Stimulated activated CD4-positive, alpha-beta T cell treated with anti-CD3 and anti-CD28 coated beads, Interleukin-2, amount 100 ng/mL, for 48 hours (primary cell): ENCODE measurements at places on chromosomes 1 and 21.

GRCh38 chr1:34928699-34929496 is 552 bp downstream of the DLGAP3 start:
- no peak for DNase-seq

- DNase-seq, result no peak
Observed at GRCh38 chr1:36689992-36690391, 207.3 kb upstream of the CSF3R start.

- no peak for DNase-seq
Observed at GRCh38 chr21:32140151-32140550, 138.7 kb downstream of the MIS18A start.

GRCh38 chr1:9901148-9902059 is 8.7 kb downstream of the CTNNBIP1 start:
- no peak for DNase-seq

DNA sequence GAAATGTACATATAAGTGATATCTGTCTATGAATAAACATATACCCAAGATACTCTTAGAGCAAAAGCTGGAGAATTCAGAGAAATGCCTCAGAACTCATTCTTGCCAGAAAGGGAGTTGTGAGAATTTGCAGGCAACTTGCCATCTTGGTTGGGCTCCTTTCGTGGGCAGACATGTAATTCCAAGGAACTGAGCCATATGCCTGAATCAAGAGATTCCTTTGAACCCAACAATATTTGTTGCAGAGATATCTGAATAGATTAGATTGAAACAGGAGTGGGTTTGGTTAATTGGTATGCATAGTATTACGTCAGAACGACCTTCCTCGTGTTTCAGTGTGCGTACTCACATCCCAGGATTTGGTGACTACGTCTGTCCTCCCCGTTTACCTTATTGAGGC is 67.0 kb downstream of the TGFB2 start:
- no peak for DNase-seq

DNA sequence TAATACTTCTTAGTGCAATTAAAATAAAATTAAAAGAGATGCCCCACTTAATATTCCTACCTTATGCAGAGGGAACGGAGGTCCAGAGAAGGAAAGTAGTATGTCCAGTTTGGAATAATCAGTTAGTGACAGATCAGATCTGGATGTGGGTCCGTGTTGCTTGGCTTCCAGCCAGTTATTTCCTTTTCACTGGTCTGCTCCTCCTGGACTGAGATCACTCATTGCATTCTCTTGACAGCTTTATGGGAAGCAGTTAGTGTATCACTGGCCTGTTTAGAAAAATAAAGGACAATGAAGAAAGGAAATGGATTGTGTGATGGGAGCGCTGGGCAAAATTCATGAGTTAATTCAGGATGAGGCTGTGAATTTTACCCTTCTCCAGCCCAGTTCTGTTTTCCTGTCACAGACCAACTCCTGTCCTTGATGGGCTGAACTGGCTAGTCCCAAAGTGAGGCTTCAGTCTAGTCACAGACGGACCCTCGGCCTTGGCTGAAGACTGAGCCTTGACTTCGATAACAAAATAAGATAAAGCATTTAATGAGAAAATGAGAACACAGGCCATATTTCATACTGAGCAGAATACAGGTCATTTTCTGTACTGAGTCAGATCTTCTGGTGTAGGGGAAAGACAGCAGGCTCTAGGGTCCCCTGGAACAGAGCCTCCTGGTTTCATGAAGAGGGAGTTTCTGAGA is 85.2 kb upstream of the TRABD2B start:
- no peak for DNase-seq

GRCh38 chr1:163171826-163172225 is 30.9 kb downstream of the RGS5 start:
- DNase-seq, result no peak

DNA sequence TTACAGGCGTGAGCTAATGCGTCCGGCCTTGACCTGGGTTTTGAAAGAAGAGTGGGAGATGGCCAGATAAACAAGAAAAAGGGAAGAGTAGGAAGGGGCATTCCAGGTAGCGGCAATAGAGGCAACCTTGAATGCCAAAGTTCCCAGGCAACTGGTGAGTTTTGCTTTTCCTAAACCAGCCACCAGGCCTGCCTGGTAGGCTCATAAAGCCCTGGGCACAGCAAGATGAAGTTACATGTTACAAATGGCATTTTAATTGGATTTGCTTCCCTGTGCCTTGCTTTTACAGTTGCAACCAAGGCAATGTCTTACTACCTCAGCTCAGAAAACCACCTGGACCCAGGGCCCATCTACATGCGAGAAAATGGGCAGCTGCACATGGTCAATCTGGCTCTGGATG is 5.5 kb downstream of the LRRC42 start:
- no peak for DNase-seq

DNA sequence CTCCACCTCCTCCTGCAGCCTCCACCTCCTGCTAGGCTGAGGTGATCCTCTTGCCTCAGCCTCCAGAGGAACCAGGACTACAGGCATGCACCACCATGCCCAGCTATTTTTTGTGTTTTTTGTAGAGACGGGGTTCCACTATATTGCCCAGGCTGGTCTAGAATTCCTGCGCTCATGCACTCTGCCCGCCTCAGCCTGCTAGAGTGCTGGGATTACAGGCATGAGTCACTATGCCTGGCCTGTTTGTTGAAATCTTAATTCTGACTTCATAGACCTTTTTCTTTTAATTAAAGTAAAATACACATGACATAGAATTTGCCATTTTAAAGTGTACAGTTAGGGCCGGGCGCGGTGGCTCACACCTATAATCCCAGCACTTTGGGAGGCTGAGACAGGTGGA is 42.7 kb downstream of the FAAP20 start:
- no peak for DNase-seq

DNA sequence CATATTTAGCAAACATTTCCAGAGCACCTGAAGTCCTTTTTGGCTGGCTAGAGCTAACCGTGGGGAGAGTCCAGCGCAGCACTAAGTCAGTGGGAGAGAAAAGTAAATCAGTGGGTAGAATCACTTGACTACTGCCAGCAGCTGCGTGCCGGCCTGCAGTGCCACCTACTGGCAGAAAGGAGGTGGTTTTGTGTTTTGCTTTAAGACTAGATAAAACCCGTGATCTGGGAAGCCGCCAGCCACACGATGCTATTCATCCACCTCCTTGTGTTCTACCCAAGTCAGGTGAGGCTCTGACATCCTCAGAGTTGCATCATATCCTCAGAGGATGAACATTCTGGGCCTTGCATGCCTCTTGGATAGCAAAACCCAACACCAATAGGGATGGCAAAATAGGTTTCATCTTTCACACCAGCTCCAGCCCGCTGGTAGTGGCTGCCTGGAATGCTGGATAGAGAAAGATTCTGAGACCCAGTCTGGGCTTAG is 14.1 kb upstream of the HEYL start:
- DNase-seq, result peak; percentile 73

- DNase-seq, result no peak
Observed at GRCh38 chr1:172071746-172072145, 230.4 kb downstream of the DNM3 start.

DNA sequence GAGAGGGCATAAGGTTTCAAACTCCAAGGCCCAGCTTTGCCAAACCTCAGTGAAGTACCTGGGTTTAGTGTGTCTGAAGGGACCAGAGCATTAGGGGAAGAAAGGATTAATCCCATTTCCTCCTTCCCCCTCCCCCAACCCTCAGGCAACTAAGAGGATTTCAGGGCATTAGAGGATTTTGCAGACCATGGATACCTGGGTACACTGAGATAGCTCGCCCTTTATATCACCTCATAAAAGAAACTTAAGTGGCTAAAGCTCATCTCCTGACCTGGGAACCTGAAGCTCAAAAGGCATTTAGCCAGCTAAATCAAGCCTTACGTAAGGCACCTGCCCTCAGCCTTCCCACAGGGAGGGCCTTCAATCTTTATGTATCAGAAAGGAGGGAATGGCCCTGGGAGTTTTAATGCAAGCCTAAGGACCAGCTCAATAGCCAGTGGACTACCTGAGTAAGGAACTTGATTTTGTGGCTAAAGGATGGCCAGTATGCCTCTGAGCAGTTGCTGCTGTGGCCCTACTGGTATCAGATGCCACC is 26.4 kb upstream of the SMYD3 start:
- DNase-seq, result no peak

GRCh38 chr1:17688217-17688810 is 66.8 kb upstream of the ACTL8 start:
- DNase-seq, result no peak

DNA sequence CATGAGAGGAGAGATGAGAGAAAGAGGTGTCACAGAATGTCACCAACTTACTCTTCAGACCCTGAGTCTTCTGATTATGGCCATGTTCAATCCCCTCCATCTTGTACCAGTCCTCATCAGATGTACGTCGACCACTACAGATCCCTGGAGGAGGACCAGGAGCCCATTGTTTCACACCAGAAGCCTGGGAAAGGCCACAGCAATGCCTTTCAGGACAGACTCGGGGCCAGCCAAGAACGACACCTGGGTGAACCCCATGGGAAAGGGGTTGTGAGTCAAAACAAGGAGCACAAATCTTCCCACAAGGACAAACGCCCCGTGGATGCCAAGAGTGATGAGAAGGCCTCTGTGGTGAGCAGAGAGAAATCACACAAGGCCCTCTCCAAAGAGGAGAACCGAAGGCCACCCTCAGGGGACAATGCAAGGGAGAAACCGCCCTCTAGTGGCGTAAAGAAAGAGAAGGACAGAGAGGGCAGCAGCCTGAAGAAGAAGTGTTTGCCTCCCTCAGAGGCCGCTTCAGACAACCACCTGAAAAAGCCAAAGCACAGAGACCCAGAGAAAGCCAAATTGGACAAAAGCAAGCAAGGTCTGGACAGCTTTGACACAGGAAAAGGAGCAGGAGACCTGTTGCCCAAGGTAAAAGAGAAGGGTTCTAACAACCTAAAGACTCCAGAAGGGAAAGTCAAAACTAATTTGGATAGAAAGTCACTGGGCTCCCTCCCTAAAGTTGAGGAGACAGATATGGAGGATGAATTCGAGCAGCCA is 8.0 kb downstream of the ELOA start:
- DNase-seq, result peak; percentile 28

DNA sequence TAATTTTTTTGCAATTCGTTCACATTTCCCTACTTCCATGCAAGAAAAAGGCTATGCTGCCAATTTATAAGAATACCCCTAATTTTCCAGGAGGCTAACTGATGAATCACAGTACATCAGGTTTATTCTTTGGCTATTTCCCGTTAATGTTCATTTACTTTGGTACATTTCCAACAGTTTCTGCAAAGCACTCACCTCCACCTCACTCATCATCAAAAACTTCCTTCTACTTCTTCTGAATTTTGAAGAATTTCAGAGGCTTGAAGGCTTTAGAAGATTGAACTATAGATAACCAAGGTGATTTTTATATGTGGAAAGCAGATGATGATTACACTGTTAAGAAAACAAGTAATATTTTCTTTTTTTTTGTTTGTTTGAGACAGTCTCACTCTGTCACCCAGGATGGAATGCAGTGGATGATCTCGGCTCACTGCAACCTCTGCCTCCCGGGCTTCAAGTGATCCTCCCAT is 60.5 kb upstream of the HP1BP3 start:
- no peak for DNase-seq

- peak; percentile 31 for DNase-seq
Observed at GRCh38 chr1:8424539-8425116, 106.7 kb downstream of the SLC45A1 start.

- no peak for DNase-seq
Observed at GRCh38 chr21:37551993-37552355, 185.4 kb downstream of the DYRK1A start.

- no peak for DNase-seq
Observed at GRCh38 chr1:55827350-55827749, 612.2 kb upstream of the USP24 start.

- no peak for DNase-seq
Observed at GRCh38 chr1:67750691-67751054, 65.7 kb downstream of the GADD45A start.

DNA sequence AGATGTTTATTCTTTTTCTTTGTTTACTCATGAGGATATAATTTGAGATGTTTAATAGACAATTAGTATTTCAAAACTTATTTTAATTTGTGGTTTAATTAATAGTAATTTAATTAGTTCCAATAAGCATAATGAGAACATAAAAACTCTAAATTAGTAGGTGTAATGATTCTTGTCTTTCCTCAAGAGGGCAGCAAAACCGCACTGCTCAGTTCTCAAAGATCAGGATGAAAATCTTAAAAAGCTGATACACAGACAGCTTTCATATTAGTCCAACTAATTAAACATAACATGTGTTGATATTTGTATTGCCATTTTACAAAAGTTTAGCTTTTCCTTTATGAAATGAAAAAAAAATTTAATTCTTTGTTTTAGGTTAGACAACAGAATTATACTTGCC is 106.7 kb upstream of the C21orf91 start:
- DNase-seq, result no peak

DNA sequence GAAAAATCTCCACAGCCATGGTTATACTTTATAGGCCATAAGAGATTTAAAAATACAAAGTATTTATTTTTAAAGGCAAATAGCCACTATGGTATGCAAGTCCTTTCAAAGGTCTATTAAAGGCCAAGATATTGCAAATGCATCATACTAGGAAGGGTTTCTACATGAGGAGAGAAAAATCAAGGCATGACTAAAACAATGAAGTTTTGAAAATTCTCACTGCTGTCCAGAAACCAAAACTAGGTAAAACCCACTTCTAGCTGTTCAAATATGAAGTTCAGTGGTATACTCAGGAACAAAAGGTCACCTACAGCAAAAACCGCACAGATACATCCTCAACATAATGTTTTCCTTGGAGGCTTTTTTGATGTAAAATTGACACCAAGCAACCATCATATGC is 75.0 kb downstream of the EPS15 start:
- no peak for DNase-seq

DNA sequence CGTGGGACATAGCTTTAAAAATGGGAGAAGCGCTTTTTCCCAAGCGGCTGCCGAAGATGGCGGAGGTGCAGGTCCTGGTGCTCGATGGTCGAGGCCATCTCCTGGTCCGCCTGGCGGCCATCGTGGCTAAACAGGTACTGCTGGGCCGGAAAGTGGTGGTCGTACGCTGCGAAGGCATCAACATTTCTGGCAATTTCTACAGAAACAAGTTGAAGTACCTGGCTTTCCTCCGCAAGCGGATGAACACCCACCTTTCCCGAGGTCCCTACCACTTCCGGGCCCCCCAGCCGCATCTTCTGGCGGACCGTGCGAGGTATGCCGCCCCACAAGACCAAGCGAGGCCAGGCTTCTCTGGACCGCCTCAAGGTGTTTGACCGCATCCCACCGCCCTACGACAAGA is 245.5 kb downstream of the MRPL39 start:
- no peak for DNase-seq

- DNase-seq, result no peak
Observed at GRCh38 chr1:208216062-208216461, 28.1 kb downstream of the PLXNA2 start.

DNA sequence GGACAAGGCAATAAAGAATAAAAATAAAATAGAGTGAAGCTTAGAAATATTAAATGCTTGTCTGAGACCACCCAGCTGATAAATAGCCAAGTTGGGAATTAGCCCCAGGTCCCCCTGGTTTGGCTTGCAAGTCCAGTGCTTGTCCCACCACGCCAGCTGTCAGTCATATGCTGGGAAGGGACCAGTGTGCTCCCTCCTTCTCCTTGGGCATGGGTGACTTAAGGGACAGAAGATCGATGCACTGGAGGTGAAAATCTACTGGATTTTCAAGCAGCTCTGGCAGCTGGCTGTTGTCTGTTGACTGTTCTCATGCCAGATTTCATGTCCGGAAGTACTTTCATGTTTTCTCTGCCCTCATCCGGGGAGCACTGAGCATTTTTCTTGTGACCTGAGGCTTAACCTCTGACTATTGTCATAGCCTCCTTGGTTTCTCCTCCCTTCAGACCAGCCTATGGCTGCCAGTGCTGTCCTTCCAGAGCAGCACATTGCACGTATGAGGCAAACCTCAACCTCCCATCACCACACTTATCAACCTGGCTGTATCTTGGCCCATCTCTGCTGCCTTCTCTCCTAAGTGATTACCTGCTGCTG is 12.4 kb downstream of the LMOD1 start:
- no peak for DNase-seq

GRCh38 chr1:241802863-241803262 is 45.1 kb upstream of the EXO1 start:
- DNase-seq, result no peak
